B cell (primary cell): ENCODE measurements at places on chromosomes 6 and 20.

DNA sequence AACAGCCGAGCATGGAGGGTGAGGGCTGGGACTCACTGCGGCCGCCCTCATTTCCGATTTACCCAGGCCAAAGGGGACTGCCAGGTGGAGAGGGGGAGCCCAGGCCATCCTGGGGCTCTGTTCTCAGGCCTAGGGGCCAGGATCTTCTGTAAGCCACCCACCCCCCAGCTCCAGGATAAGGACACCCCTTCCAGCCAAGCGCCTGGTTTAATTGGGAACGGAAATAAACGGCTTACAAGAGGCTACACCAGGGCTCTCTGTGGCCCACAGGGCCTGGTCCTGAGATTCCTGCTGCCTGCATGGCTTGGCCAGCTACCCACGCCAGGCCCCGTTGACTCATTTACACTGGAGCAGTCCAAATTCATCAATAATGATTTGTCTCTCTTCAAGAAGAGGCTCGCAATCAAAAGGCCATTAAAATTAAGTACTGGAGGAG lies 68.1 kb upstream of the TOP1 start:
- DNase-seq: no peak

- no peak for DNase-seq
These were observed 3.0 kb downstream of the PPP1R3D start for GRCh38 chr20:59937150-59937549.

DNA sequence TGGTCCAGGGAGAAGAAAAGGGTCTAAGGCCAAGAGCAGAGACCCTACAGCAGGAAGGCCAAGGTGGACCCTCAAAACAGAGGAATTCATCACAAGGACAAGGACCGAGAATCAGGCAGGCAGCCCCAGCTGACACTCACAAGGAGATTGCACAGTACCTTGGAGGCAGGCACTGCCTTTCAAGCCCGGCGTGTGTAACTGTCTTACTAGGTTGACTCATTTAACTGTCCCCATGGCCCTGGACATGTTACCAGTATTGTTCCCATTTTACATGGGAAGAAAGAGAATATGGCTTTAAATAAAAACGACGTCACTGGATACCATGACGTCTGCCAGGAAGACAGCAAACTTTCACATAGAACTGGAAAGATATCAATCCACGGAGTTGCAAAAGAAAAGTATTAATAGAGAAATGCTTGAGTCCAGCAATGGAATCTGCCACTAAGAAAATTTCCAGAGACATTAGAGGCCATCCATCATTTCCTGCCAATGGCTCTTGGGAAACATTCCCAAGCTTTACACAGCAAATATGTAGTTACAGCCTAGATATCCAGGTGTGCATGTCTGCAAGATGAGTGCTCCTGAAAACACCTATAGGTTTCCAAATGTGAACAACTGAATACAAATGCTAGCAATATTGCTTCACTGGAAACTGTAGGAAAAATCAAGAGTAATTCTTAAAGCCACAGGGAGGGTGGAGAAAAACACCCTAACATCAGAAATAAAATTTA lies 111.5 kb upstream of the RPS6KA2 start:
- DNase-seq: no peak

DNA sequence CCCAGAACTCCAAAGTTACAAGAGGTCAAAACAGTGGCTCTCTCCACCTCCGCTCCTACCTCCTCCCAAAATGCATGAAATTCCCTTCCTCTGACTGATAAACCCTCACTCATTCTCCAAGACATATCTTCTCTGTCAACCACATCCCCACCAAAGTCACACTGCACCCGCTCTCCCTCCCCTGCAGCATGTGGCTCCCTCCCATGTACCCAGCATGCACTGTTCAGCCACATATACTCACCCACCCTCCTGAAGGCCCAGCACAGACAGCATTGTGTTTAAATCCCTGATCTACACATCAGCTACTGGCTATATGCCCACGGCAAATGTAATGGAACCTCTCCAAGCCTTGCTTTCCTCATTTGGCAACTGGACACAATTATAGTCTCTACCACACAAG lies 5.5 kb upstream of the POU5F1 start:
- DNase-seq: no peak

GRCh38 chr20:1371202-1371782 lies 21.6 kb downstream of the FKBP1A start:
- no peak for DNase-seq

- DNase-seq: no peak
These were observed 18.7 kb downstream of the ADRM1 start for GRCh38 chr20:62321521-62321948.

DNA sequence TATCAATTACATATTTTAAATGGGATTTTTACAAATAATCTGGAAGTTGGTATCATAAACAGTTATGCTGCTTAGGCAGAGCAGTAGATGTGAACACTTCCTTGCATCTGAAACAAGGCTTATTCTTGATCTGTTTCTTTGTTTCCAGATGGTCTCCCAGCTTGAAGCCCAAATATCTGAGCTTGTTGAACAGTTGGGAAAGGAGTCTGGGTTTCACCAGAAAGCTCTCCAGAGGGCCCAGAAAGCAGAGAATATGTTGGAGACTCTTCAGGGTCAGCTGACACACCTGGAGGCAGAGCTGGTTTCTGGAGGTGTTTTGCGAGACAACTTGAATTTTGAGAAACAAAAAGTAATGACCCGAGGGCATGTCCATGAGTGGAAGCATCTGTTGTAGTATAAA lies 91.9 kb downstream of the CCDC170 start:
- DNase-seq: no peak

- no peak for DNase-seq
These were observed 348.9 kb upstream of the KCNQ5 start for GRCh38 chr6:72272958-72273357.

GRCh38 chr6:88262332-88262731 lies 96.2 kb upstream of the CNR1 start:
- DNase-seq: no peak

GRCh38 chr6:116139917-116140316 lies 14.0 kb upstream of the COL10A1 start:
- no peak for DNase-seq

- DNase-seq: no peak
These were observed 22.1 kb downstream of the SNHG17 start for GRCh38 chr20:38412877-38413577.

- DNase-seq: peak; percentile 31
These were observed 22.9 kb downstream of the CNBD2 start for GRCh38 chr20:35991142-35991771.

DNA sequence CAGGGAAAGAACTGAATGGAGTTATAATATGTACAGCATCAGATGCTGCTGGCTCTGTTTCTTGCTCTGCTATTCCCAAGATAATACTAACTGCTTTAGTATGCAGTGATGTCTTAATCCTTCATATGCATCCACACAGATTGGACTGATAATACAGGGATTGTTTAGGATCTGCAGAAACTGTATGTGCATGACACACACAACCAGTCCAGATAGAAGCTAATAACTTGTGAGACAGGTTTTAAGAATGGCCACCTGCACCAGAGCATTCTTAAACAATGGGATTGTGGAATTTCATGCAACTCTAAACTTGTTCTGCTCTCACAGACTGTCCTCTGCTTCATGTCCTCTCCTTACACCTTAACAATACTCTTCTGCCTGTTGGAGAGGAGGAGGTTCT lies 90.9 kb downstream of the SPTLC3 start:
- DNase-seq: no peak

DNA sequence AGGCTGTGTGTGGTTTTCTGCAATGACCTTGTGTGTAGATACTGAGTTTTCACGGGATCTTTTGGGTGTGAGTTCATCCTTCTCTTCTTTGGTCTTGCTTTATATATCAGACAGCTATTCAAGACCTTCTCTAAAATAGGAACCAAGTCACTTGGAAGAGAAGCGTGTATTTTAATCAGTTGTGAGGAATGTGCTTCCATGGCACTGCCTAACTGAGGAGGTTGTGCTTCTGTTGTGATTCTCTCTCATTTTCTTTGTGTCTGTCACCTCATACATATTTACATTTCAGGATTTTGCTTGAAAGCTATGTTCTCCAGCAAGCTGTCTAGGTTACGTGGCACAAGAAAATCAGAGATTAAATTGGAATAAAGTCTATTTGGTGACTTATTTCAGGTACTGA lies 428.7 kb downstream of the QKI start:
- DNase-seq: no peak

DNA sequence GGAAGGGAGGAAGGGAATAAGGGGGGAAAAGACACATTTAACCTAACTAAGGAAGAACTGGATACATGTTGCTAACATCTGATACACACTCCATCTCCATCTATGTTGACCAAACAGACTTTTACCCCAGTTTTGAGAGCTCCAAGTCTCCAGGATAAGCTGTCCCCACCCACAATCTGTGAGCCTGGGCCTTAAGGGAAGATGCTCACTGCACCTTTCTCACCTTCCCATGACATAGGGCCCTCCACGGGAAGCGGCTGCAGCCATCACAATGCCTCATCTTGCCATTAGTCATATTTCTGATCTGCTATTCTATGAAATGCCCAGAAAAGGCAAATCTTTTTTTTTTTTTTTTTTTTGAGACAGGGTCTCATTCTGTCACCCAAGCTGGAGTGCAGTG lies 126.6 kb upstream of the SALL4 start:
- DNase-seq: no peak

- no peak for DNase-seq
These were observed 125.0 kb downstream of the ZMYND8 start for GRCh38 chr20:47231382-47232039.

DNA sequence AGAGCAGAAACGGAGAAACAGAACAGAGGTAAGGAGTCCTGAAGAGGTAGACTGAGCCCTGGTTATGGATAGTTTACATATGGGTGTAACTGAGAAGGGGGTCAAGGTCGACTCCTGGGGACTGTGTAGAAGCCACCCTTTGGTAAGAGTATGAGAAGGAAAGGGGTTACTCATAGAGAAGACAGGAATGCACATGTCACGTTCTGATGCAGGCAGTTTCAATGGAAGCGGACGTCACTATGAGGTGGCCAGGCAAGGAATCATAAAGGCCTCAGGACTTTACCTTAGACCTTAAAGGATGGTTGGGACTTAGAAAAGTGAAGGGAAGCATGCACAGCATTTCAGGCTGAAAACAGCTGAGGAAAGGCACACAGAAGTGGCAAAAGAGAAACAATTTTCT lies 25.1 kb downstream of the RGS17 start:
- no peak for DNase-seq
